ENCODE measurements at places on chromosomes 7 and 10.
A peak's percentile ranks its signal among the peaks of the same experiment; 100 is the strongest.

GRCh38 chr7:134847851-134848588 lies 68.6 kb downstream of the CALD1 start:
- no peak for DNase-seq

DNA sequence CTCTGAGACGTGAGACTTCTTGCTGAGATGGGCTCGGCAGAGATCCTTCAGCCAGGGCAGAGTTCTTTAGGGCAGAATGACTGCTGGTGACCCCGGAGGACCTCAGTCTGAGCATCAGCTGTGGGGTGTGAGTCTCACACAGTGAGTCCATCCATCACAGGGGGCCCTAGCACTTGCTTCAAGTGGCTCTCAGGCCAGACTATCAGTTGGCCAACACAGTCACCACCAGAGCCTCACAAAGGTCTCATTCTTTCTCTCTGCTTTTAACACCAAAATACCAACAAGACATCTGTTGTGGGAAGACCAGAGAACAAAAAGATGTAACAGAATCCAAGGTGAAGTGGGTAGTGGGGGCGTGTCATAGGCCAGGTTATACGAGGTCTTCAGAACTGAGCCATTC lies 345.6 kb upstream of the NRP1 start:
- no peak for DNase-seq

GRCh38 chr7:82319674-82320118 lies 123.9 kb downstream of the CACNA2D1 start:
- DNase-seq: peak; percentile 79

DNA sequence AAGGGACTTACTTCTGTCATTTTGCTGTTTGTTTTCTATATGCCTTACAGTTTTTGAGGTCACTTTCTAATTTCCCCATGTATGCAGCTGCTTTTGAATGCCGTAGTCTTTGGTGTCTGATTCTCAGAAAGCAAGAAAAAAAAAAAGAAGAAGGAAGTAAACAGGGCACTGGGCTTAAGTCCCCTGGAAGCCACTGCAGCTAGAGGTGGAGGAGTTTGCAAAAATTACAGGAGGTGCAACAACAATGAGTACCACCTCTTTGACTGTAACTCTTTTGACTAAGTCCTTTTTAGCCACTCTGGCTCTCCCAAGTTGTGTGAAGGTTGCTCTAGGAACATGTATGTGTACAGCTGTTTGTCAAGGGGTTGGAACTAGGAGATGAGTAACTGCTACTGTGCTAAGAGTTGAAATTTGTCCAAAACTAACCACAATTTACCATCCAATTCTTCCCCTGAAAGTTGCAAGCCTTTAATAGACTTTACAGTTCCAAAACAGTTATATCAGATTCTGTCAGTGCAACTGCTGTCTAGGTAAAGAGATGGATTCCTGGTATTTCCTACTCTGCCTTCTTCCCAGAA lies 588.0 kb upstream of the LRRN3 start:
- no peak for DNase-seq

GRCh38 chr10:112956631-112957350 lies 6.7 kb downstream of the TCF7L2 start:
- no peak for DNase-seq

DNA sequence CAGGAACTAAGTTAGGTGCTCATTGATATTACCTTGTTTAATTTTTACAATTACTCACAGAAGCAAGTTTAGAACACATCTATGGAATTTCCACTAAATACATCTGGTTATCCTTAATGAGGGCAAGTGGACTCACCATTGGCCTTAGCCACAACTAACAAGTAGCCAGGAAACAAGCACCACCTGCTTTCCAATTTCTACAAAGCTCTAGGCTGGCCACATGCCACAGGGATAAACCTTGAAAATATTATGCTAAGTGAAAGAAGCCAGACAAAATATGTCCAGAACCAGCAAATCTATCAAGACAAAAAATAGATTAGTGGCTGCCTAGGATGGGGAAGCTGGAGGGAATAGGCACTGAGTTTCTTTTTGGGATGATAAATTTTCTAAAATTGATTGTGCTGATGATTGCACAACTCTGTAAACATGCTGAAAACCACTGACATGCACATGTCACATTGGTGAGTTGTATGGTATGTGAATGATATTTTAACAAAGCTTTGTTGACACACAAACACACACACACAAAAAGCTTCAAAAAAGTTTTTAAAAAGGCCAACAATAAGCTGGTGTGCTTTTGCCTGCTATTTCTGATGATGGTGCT lies 179.4 kb downstream of the CPEB3 start:
- no peak for DNase-seq

GRCh38 chr7:91373111-91373800 lies 109.0 kb downstream of the FZD1 start:
- DNase-seq: no peak

- no peak for DNase-seq
Observed at GRCh38 chr10:127737563-127738511, 852 bp downstream of the FOXI2 start.

GRCh38 chr7:151416941-151417315 lies 7.1 kb upstream of the WDR86 start:
- peak; percentile 73 for DNase-seq

GRCh38 chr7:57308631-57309408 lies 141.2 kb upstream of the ZNF716 start:
- DNase-seq: no peak

DNA sequence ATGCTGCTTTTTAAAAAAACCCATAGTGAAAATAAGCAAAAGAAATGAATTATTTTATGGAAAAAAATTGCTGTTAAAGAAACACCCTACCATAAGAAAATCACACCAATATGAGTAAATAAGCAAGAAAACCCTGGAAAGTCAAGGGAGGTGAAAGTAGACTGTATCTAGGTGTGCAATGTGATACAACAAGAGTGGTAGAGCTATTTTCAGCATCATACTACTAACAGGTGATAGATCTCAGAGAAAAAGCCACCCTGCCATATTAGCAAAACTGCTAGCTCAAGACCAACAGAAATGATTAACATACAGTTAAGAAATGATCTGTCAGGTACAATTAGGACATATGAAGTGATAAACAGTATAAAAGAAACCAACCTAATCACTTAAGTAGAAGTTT lies 54.8 kb downstream of the UBE2H start:
- DNase-seq: no peak

DNA sequence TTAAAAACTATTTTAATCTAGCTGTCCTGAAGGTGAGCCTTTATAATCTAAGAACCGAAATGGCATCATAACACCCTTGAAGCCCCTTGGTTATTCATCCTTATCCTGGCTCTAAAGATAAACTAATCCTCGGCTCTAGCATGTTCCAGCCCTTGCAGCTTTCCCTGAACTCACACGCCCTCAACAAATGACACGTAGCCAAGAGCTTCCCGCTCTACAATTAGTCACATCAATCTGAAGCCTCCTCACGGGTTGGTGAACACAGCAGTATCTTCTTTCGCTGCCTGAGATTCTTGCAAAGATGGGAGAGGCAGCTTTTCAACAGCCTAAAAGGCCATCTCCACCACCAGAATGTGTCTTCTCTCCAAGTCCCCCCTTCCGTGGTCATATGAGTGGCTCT lies 4.1 kb downstream of the FRMD4A start:
- DNase-seq: no peak

- DNase-seq: no peak
Observed at GRCh38 chr7:129750501-129750900, 139.0 kb downstream of the NRF1 start.

DNA sequence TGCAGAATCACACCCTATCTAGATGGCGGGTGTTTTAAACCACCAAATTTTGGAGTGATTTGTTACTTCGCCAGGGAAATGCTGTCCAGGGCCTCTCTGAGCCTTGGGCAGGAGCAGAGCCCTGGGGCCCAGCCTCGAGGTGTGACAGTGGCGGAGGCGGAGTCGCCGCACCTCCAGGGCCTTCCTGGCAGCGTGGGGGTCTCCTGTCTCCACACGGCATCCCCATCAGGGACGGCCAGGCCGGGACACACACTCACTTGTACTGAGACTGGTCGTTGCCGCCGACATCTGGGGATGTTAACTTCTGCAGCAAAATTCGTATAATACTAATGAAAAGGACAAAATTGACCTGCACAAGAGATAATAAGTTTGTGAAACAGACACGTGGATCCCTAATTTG lies 110.7 kb downstream of the VIPR2 start:
- DNase-seq: no peak
